WERI-Rb-1 (cell line): ENCODE measurements at places on chromosomes 16 and 17.

DNA sequence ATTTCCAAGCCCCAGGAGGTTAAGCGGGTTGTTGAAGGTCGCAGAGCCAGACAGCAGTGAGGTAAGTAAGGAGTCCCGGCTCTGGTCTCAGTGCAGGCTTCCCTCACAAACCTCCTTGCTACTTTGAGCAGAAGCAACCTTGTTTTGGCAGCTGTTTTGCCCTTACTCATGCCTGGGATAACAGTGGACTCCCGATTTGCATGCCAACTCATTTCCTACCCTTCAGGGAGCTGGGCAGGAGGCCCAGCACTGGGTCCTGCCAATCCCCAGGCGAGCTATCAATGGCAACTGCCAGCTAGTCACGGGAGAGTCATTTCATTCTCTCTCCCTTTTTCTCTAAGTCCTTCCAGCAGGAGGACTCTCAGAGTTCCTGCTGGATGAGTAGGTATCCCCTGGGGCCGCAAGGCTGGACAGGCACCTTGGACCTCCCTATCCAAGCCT, 72.0 kb upstream of the KSR1 start:
- DNase-seq = no peak

GRCh38 chr17:74449773-74450172, 16.7 kb upstream of the CD300A start:
- no peak for DNase-seq

GRCh38 chr16:4392382-4393239, 21.0 kb downstream of the VASN start:
- DNase-seq = no peak

- DNase-seq = no peak
Measured at GRCh38 chr16:81572386-81573144, 128.0 kb downstream of the CMIP start.

GRCh38 chr17:55605705-55606487, 94.6 kb upstream of the SMIM36 start:
- DNase-seq = no peak

GRCh38 chr17:70820276-70820675, 650.9 kb downstream of the KCNJ2 start:
- no peak for DNase-seq

GRCh38 chr16:49809561-49809960, 46.4 kb downstream of the ZNF423 start:
- no peak for DNase-seq

- DNase-seq = no peak
Measured at GRCh38 chr17:82463925-82464566, 5.5 kb downstream of the NARF start.

- peak; percentile 91 for DNase-seq
Measured at GRCh38 chr17:39623356-39623950, 3.3 kb upstream of the PPP1R1B start.

GRCh38 chr16:31078597-31079341, 4.5 kb downstream of the ZNF646 start:
- DNase-seq = no peak

DNA sequence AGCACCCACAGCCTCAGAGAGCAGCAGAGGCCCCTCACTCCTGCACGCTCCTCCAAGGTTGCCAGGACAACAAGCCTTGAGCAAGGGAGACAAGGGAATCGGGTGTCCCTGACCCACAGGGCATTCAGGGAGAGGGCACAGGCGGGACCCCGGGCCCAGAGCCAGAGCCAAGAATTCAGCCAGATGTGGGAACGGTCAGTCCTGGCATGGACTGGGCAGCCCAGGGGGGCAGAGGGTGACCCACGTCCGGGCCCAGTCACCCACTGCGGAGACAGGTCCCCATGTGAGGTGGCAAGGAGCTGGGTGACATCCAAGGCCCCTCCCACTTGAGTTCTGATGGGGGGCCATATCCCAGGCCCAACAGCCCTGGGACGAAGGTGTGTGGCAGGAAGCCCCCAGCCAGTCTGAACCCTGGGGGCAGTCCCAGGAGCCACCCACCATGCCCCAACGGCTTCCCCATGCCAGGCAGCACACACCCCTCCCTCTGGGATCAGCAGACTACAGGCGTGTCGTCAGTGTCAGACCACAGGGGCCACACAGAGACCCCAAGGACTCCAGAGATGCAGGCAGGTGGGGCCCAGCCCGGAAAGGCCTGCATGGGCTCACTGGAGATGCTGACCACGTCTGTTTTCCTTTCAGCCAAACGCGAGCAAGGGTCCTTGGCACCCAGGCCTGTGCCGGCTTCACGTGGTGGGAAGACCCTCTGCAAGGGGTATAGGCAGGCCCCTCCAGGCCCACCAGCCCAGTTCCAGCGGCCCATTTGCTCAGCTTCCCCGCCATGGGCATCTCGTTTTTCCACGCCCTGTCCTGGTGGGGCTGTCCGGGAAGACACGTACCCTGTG, 23.0 kb downstream of the USP6 start:
- no peak for DNase-seq

DNA sequence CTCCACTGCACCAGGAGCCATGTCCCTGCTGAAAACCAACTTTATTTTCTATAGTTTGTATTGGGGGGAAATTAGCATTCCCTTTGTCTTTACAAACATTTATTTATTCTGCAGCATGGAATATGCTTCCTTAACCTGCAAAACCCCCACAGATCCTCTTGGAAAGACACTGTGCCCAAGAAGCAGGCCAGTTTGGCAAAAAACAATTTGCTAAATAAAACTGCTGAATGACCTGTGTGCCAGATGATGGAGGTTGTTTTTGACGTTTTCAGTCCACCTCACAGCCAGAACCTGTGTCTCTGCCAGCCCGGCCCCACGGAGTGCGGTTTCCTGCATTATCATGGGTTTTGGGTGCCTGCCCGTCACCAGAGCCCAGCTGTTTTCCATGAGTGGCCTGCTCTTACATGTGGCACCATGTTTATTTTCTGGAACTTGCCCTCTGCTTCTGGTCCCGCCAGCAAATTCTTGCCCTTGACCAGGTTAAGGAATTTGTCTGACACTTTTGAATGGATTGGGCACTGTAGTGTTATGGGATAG, 26.4 kb downstream of the ORC6 start:
- DNase-seq = no peak

- peak; percentile 61 for DNase-seq
Measured at GRCh38 chr17:34024806-34025551, 230.1 kb upstream of the CCL2 start.

DNA sequence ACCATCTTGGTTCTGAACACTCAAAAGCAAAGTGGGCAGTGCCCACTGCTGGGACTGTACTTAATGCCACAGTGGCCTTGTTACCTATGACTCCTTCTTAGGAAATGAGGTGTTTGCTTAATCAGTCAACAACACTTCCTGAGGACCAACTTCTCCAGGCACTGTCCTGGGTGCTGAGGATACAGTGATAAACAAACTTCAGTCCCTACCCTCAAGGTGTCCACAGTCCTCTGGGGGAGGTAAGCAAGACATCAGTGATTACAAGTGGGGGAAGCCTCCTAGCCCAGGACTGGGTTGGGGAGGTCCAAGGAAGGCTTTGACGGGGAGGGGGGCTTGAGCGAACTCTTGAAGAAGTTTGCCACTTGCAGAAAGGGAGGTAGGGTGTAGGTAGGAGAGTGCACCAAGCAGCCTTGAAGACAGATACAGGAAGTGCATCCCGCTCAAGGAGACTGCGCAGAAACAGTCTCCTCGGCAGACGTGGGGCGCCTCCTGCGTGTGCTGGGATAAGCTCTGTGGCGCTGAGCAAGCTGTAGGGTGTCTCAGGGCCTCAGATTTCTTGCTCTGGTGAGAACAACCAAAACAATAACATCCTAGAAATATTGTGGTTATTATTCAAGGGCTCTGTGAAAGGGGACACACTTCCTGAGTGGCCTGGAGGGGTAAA, 2.6 kb upstream of the ABCC3 start:
- DNase-seq = peak; percentile 16

- DNase-seq = no peak
Measured at GRCh38 chr17:64173646-64174045, 43.7 kb upstream of the ERN1 start.

- DNase-seq = no peak
Measured at GRCh38 chr16:64745258-64745930, 376.5 kb downstream of the CDH11 start.

- no peak for DNase-seq
Measured at GRCh38 chr17:8631554-8631877, 991 bp upstream of the MYH10 start.

DNA sequence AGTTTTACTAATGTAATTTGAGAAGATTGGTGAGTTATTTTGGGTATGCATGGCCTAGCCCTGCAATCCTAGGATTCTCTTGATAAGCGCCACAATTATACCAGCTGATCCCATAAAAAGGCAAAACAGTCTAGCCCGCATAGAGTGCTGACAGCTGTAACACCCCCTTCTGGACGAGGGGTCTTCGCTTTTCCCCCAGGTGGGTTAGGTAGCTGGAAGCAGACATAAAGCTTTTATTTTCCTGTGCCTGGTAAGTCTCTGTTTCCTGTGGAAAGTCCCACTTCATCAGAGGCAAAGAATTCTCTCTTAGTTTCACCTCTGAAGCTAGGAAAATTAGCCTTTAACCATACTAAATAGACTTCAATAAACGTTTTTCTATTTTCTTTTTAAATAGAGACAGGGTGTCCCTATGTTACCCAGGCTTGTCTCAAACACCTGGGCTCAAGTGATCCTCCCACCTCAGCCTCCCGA, 108.3 kb downstream of the YPEL2 start:
- no peak for DNase-seq

- DNase-seq = no peak
Measured at GRCh38 chr16:71507061-71507460, 17.9 kb upstream of the ZNF19 start.

DNA sequence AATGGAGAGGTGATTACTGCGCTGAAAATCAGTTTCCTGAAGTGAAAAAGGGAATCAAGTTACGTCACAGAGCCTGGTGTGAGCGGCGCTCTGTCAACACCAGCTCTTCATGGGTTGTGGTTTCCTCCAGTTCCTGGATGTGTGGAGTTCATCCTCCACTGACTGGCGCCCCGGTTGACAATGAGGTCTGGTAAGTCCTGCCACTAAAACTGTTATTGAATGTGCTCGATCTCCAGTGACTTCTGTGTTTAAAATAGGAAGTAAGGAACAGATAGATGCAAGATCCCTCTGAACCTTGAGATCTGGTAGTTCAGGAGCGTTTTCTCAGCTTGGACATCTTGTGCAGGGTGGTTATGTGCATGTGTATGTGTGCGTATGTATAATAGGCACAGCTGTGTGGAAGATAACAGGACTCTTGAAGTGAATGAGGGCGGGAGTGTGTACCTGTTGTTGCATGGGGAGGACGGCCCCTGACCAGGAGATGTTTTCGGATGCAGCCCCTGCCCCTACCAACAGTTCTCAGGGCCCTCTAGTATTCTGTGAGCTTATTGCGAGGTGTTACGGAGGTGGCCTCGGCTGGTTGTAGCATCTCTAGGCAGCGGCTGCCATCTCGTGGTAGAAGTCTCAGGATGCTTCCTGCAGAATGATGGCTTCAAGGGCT, 22.0 kb upstream of the GOT2 start:
- DNase-seq = peak; percentile 80

- no peak for DNase-seq
Measured at GRCh38 chr17:13741744-13742143, 140.0 kb upstream of the HS3ST3A1 start.

- no peak for DNase-seq
Measured at GRCh38 chr16:57133031-57133430, 40.6 kb downstream of the CPNE2 start.

- DNase-seq = no peak
Measured at GRCh38 chr17:81422776-81423697, 27.8 kb downstream of the BAHCC1 start.

GRCh38 chr17:47969930-47970724, 786 bp upstream of the CDK5RAP3 start:
- DNase-seq = no peak

DNA sequence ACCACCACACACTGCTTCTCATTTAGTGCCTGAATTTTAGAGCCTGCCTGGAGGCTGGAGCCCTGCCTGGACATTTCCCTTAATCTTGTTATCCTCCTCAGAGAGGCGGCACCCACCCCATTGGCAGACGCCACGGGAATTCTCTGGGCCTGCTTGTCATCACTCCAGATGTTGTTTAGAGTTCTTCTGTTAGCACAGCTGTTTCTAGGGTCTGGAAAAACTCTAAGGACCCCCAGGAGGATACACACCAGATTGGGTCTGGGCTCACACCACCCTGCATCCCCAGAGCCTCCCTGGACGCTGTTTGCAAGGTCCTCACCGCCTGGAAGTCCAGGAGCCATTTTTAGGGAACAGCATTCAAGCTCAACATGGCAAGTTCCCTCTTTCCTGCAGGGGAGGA, 565 bp upstream of the XAF1 start:
- no peak for DNase-seq

DNA sequence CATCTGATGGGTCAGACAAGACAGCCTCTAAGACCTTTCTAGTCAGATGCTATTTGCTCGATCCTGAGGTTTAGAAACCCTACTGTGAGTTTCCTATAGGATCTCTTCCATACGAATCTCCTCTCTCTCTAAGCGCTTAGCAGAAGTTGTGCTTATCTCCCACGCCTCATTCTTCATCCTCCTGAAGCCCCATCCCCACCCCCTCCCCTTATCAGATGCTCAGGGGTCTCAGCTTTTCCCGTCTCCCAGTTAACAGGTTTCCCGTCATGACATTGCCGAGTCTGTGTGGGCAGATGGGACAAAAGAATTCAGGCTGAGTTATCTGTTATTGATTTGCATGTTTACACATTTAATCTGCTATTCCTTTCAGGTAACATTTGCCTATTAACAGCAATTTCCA, 99.0 kb upstream of the PIRT start:
- DNase-seq = no peak

DNA sequence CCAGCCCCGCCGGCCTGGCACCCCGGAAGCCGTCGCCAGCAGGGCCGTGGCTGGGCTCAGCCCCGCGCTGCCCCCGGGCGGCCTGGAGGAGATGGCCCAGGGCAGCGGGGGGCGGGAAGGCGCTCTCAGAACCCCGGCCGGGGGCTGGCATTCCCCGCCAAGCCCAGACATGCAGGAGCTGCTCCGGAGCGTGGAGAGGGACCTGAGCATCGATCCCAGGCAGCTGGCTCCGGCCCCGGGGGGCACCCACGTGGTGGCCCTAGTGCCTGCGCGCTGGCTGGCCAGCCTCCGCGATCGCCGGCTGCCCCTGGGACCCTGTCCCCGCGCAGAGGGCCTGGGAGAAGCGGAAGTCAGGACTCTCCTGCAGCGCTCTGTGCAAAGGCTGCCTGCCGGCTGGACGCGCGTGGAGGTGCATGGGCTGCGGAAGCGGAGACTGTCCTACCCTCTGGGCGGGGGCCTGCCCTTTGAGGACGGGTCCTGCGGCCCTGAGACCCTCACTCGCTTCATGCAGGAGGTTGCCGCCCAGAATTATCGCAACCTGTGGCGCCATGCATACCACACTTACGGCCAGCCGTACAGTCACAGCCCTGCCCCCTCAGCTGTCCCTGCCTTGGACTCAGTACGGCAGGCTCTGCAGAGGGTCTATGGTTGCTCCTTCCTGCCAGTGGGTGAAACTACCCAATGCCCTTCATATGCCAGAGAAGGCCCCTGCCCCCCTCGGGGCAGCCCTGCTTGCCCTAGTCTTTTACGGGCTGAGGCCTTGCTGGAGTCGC, 551 bp downstream of the WDR81 start:
- peak; percentile 43 for DNase-seq
